CD4-positive, alpha-beta T cell treated with Interleukin-6 for 4 hours (primary cell): ENCODE measurements at places on chromosomes 3 and 15.

DNA sequence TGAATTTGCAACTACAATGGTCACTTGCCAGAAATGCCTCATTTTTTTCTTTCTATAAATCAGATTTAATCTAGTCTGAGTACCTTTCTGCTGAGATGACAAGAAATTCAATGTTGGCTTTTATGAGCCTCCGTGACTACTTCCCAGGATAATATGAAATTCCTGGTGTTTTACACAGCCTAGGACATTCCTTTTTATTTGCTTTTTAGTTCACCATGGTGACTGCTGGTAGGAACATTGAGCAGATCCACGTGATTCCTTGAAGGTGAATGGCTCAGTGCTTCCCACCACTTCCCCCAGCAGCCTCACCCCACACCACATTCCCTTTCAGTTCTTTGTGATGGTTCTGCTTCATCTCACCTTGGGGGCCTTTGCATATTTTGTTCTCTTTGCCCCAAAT, 4.3 kb upstream of the NPTN start:
- DNase-seq, result no peak

DNA sequence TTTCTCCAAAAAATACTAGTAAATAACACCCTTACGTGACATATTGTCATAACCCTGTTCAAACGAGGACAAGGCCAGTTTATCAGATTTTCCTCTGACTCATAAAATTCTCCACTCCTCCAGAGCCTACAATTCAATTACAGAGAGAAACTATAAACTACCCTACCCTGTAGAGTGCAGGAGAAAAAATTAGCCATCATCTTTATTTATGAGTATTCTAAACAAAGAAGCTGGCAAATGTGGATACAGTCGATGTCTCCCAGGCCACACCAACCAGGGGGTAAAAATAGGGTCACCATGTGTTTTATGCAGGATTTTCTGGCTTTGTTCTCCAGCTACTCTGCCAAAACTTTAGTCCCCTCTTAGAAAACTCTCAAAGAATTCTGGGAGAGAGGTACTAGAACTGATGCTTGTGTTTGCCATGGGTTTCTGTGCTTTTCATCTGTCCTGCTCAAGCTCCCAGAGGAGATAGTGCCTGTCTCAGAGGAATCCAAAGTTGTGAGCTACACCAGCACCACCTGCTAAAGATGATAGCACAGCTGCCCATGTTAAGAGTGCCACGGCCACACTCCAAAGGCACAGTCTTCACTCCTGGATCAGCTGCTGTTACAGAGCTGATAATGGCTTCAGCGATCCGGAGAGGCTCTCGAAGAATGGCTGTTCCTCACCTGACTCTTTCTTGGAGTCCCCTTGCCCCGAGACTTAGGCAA, 150.2 kb downstream of the IMPG2 start:
- no peak for DNase-seq

GRCh38 chr15:68228143-68228970, 1.2 kb downstream of the CLN6 start:
- DNase-seq, result no peak

- DNase-seq, result peak; percentile 35
Measured at GRCh38 chr3:114389156-114389555, 95.3 kb downstream of the TIGIT start.

- DNase-seq, result no peak
Measured at GRCh38 chr3:102980355-102980696, 545.5 kb downstream of the ZPLD1 start.

- DNase-seq, result no peak
Measured at GRCh38 chr3:117565777-117566176, 856.2 kb downstream of the TUSC7 start.

- DNase-seq, result no peak
Measured at GRCh38 chr3:62601238-62602070, 228.1 kb upstream of the FEZF2 start.

- no peak for DNase-seq
Measured at GRCh38 chr15:78456426-78456825, 18.4 kb downstream of the IREB2 start.
